ENCODE measurements at places on chromosomes 11 and 22. TPM values are rescaled to one million over a fixed set of nuclear protein-coding genes. Genes with fewer than 3 reads are reported as not detected.

- no peak for DNase-seq
Observed at GRCh38 chr22:38089474-38089851, 5.5 kb upstream of the SLC16A8 start.

PAK1 gene
- 42.6 TPM for total RNA-seq

DNA sequence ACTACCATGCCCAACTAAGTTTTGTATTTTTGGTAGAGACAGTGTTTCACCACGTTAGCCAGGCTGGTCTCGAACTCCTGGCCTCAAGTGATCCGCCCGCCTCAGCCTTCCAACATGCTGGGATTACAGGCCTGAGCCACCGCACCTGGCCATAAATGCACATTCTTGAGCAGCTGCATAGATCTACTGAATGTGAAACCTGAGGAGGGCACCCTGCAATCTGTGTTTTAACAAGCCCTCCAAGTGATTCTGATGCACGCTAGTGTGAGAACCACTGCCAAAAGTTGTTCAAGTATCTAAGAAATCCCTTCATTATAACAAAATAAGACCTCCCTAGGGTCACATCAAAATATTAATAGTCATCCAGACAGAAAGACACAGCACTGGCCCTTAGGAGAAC is 89.3 kb downstream of the RDX start:
- no peak for DNase-seq

DNA sequence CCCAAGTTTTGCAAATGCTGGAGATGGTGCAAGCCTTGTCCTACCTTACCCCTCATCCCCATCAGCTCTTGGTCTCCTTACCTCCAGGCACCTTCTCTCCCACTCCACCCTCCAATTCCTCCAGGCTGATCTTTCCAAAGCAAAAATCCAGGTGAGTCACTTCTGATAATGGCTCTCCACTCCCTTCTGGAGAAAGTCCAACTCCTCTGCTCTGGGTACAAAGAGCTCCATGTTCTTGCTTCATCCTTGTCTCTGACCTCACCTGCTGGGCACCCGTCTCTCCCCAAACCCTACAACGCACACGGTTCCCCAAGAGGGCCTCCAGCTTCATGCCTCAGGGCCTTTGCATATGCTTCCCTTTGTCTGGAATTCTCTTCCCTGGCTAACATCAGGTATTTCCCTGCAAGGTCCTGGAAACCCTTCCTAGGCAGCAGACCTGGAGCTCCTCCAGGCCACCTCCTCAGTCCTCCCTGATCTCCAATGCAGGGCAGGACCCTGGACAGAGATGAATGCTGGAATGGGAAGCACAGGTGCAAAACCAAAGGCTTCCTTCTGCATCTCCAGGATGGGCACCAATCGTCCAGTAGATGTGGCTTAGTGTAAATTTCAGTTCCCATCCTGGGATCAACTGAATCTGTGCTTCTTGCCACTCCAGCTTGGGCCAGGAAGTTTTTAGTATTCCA is 22.7 kb downstream of the IFT27 start:
- no peak for DNase-seq

Measured in breast epithelium (tissue), 4 donors.